ENCODE measurements at places on chromosomes 7 and 10. TPM values are rescaled to one million over a fixed set of nuclear protein-coding genes. Genes with fewer than 3 reads are reported as not detected.

DNA sequence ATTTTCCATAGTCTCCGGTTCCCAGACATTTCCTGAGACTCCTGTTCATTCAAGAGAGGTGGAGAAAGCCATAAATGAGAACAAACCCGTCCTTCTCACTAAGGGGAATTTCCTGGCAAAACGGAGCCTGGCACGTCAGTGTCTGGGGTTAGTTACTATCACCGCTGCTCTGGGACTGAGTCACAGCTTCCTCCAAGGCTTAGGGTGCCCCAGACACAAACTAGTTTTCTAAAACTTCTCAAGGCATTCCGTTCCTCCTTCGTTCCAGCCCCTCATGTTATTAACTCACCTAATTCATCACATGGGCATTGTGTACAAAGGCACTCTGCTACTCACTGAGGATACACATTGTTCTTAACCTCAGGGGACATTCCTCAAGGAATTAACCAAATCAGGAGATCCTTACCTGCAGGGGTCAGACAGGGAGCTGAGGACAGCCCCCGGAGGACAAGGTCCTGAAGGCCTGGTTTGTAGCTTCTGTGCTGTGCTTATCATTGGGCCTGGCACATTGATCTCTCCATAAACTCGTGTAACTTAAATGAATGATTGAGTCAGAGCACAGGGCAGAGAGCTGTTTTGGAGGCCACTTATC lies 103.0 kb upstream of the KLF6 start:
- no peak for DNase-seq

DNA sequence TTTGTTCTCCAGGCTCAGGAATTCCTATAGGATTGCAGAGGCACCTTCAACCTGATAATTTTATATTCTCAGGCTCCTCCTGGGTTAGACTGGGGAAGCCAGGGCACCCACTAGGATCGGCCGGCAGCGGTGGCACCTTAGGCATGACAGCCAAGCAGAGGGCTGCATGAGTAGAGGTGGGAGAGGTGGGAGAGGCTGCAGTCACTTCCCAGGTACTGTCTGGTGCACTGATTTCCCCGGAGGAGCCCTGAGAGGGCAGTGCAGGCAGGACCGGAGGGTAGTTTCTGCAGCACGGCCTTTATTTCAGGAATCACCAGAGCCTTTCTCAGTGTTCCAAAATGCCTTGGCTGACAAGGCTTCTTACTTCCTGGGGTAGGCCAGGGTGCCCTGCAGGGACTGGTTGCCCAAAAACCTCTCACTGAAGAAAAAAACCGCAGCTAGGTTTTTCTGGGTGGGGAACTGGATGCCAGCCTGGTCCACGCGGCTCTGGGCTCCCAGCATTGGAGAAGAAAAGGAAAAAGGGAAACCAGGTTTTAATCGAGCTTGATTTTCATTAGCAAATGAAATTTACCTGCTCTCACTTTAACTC lies 3.6 kb upstream of the HOXA13 start:
- DNase-seq: no peak

GRCh38 chr7:129831424-129832058 lies 121.2 kb downstream of the UBE2H start:
- no peak for DNase-seq

DNA sequence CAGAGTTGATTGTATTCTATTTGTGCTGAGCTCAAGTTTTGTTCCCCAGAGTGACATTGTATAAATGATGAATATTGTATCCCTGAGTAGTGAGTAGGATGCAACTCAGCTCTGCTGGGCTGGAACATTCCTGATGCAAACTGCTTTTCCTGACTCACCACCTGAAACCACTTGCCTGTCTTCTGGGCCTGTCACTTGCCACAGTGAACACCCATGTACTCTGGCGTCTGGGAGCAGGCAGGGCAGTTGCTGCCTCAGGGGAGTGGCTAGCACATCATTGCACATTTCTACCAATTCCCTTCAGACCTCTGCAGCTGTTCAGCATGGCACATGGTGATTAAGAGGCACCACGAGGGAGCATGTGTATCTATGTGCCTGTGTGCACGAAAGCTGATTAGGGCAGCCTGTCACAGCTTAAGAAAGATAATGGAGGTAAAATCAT lies 157.3 kb downstream of the SND1 start:
- DNase-seq: no peak

GRCh38 chr10:9219860-9220259 lies 1165.4 kb downstream of the GATA3 start:
- DNase-seq: no peak

- DNase-seq: no peak
These were observed 52.3 kb upstream of the ZNF33B start for GRCh38 chr10:42690449-42691360.

GRCh38 chr7:143304938-143305337 lies 11.0 kb upstream of the CLCN1 start:
- no peak for DNase-seq

GRCh38 chr10:10045765-10046028 lies 972.0 kb upstream of the CELF2 start:
- no peak for DNase-seq

- DNase-seq: no peak
These were observed 95.7 kb downstream of the BUB3 start for GRCh38 chr10:123249894-123250293.

DNA sequence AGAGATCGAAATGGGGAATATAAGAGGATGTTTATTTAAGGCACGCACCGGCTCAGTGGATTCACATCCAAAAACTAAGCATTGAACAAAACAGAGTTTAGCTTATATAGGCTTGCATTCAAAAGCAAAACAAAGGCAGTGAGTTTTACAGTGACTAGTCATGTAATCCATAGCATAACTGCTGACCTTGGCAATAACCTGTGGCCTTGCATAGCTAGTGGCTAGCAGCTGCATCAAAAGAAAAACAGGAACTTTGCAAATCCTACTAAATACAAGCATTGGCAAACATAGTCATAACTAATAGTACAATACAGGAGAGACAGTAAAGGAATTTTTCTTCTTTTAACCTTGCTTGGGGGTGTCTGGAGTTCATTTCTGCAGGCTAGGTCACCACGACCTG lies 9.7 kb upstream of the ZNF485 start:
- DNase-seq: no peak

DNA sequence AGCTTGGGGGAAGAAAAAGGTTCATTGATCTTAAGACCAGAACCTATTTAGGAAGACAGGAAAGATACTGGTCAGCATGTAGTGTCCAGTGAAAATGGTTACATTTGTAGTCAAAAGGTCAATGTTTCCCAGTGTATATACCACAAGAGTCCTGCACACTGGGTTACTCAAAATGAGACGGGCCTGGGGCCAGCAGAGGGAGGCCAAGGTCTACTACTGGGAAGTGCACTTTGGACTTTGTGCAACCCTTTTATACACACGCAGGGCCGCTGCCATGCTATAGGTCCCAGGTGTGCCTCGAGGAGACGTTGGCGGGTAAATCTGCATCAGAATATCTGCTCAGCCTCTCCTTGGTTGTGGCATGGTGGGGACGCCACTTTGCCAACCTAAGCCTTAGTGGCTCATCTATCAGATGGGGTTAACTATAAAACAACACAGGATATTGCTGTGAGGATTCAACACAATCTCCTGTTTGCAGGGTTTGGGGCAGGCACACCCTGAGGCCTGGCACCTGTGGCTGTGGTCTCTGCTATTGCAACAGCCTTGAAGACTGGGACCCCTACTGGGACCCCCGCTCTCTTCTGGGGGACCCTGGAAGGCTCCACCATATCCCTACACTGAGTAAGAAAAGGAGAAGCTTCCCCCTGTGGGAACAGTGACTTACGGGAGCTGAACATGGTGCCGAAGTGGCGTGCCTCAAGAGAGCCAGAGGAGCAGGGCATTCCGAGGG lies 19.7 kb downstream of the CLRN3 start:
- no peak for DNase-seq

DNA sequence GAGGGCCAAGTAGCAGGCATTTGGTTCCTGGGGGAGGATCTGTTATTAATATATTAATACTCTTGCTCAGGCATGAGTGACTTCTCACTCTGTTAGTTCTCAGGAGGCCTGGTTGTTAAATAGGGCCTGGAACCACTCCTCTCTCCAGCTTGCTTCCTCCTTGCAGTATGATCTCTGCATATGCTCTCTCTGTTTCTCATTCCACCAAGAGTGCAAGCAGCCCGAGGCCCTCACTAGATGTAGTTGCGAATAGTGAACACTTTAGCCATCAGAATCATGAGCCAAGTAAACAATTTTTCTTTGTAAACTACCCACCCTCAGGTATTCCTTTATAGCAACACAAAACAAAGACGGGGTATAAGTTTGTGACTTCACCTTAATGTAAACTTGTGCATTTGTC lies 784.3 kb downstream of the DNAJB9 start:
- no peak for DNase-seq

DNA sequence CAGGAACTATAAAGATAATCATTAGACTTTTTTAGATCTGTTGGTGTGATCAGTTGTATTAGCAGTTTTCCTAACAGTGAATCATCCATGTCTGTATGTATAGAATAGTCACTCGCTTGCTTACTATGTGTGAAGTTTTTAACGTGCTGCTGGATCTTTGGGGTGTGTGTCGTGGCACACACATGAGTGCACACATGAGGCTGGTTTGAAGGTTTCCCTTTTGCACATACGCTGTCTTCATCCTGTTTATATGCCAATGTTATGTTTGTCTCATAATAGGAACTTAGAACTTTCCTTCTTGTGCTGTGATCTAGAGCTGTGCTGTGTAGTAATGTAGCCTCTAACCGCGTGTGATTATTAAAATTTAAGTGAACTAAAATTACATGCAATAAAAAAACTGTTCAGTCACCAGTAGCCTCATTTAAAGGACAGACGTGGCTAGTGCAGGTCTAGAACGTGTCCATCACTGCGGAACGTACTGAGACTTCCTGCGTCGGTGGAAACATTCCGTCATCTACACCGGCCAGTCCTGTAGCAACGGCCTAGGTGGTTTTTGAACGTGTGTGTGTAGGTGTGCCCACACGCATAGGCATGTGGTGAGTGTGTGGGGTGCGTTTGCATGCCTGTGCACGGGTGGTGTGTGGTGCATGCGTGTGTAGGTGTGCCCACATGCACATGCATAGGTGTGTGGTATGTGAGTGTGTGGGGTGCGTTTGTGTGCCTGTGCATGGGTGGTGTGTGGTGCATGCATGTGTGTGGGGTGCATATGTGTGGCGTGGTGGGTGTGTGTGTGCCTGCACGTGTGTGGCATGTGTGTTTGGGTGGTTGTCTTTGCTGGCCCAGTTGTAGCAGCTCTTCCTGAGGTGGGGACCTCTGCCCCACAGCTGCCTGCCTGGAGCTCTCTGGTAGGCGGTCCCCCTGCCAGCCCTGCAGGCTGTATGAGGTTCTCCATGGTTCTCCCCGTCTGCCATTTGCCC lies 56.6 kb downstream of the INPP5A start:
- no peak for DNase-seq

DNA sequence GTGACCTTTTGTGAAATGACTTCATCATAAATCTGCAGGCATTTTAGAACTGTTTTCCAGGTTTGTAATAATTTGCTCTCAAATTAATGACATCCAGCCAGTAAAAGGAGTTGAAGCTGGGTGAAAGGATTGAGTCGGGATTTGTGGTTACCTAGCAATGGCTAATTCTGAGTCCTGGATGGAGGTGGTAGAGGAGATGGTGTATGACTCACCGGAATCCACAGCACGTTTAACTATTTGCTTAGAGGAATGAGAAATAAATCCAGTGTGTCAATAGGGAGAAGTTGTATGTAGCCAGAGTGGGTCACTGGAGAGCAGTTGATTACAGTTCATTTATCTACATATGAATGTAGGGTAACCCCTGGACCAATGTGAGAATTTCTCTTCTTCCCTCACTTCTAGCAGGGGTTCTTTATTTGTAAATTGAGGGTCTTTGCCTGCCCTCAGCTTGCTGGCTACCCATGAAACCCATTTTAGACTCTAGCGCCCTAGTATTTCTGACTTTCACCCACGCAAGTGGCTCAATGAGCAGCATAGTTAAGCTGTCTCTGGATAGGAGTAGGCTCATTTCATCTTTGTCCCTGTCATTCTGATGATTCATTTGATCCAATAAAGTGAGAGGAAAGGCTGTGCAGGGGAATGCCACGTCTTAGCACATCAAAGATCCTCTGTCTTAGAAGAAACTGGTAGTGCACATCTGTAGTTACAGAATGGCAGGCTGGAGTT lies 547.8 kb downstream of the SORCS3 start:
- no peak for DNase-seq

DNA sequence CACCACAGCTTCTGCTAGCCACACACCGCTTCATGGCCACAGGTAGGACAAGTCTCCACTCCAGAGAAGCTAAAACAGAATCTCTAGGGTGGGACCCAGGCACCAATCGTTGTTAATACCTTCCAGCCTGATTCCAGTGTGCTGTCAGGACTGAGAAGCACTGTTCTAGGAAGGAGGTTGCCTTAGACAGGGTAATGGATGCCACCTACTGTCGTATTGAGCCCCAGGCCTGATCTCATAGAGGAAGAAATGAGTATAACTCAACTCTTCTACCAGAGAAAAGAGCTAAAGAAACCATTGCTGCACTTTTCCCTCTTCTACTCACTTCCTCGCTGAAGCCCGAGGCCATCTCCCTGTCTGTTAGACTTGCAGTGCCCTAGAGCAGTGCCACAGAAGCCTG lies 31.8 kb downstream of the CNNM1 start:
- DNase-seq: no peak

DNA sequence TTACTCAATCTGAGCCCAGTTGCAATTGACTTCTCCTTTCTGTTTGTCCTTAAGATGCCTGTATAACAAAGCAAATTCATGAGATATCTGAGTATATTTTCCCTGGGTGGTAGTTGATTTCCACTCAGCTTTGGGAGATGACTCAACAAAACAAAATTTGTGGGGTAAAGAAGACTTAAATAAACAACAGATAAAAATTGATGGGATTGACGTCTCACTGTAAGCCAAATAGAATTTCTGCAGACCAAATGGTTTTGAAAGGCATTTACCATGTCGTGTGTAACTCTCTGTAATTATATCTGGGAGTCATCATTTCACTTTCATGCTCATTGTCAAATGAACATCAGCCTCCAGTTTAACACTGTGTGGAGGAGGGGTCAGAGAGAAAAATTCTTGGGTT lies 255.4 kb upstream of the MYO3A start:
- DNase-seq: no peak

- DNase-seq: no peak
These were observed 173.9 kb upstream of the MEOX2 start for GRCh38 chr7:15860264-15860949.

GRCh38 chr7:64951250-64951848 lies 39.5 kb downstream of the ZNF117 start:
- DNase-seq: peak; percentile 50

The TRUB1 gene
- 59.4 TPM for total RNA-seq

The CYP17A1 gene
- total RNA-seq: not detected

The C10orf62 gene
- 0.12 TPM for total RNA-seq

The OPN1SW gene
- not detected for total RNA-seq

The HOXA13 gene
- total RNA-seq: 2.7 TPM

The PVRIG gene
- total RNA-seq: not detected

The LEP gene
- total RNA-seq: not detected

The WNT8B gene
- 0.10 TPM for total RNA-seq

The SLC39A12 gene
- total RNA-seq: not detected

The AASS gene
- total RNA-seq: 3.8 TPM

The PTPRZ1 gene
- not detected for total RNA-seq

The TET1 gene
- total RNA-seq: 2.8 TPM

The CAV1 gene
- total RNA-seq: 168 TPM

The VSTM2A gene
- total RNA-seq: not detected

Measured in NCI-H460 (cell line).